ENCODE measurements at places on chromosomes 1 and 21. TPM values are rescaled to one million over a fixed set of nuclear protein-coding genes. Genes with fewer than 3 reads are reported as not detected.

CFAP45 gene
- 1.1 TPM for total RNA-seq

KIF17 gene
- 0.82 TPM for total RNA-seq

IL10RB gene
- 28.2 TPM for total RNA-seq

MAP1LC3C gene
- total RNA-seq = 0.70 TPM

AMPD1 gene
- total RNA-seq = not detected

FAM177B gene
- total RNA-seq = not detected

TLR5 gene
- total RNA-seq = not detected

F5 gene
- under 0.01 TPM for total RNA-seq

NID1 gene
- 52.3 TPM for total RNA-seq

CD34 gene
- 0.90 TPM for total RNA-seq

PTAFR gene
- 0.12 TPM for total RNA-seq

BNIPL gene
- 0.08 TPM for total RNA-seq

OR2T29 gene
- total RNA-seq = not detected

NUP210L gene
- 0.12 TPM for total RNA-seq

SV2A gene
- 13.8 TPM for total RNA-seq

NBPF4 gene
- total RNA-seq = not detected

DDAH1 gene
- 17.8 TPM for total RNA-seq

SEC16B gene
- 2.9 TPM for total RNA-seq

CFHR4 gene
- not detected for total RNA-seq
